Right kidney (tissue), 9 donors: ENCODE measurements at places on chromosomes 12 and 14.

GRCh38 chr14:58133739-58134138 lies 18.3 kb downstream of the ARMH4 start:
- no peak for DNase-seq

GRCh38 chr14:68245146-68246073 lies 425.8 kb downstream of the RAD51B start:
- DNase-seq = peak; percentile 44

DNA sequence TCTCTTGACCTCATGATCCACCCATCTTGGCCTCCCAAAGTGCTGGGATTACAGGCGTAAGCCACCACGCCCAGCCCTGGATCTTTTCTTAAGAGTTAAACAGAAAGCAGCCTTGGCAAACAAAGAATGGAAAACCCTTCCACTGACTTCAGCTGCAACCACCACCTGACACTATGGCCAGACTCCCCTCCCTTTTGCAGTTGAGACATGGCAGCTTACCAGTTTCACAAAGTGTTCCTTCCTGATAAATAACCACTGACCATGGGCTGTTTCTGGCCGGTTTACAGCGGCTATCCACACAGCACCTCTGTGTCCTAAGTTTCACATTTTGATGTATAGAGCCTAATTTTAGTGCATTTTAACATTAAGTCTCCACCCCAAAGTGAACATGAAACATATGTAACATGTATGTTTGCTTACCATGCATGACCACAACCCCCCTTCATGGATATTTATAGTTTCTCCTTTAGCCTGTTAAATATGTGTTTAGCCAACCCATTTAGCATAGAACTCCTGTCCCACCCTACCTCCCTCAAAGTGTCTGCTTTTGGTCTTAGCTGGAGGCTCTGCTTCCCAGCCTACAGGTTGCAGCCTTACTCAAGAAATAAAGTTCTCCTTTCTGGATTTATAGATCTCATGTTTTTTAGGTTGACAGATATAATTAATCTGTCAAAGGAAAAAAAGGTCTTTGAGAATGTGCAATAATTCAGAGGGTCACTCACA lies 32.7 kb upstream of the RAB21 start:
- DNase-seq = no peak

DNA sequence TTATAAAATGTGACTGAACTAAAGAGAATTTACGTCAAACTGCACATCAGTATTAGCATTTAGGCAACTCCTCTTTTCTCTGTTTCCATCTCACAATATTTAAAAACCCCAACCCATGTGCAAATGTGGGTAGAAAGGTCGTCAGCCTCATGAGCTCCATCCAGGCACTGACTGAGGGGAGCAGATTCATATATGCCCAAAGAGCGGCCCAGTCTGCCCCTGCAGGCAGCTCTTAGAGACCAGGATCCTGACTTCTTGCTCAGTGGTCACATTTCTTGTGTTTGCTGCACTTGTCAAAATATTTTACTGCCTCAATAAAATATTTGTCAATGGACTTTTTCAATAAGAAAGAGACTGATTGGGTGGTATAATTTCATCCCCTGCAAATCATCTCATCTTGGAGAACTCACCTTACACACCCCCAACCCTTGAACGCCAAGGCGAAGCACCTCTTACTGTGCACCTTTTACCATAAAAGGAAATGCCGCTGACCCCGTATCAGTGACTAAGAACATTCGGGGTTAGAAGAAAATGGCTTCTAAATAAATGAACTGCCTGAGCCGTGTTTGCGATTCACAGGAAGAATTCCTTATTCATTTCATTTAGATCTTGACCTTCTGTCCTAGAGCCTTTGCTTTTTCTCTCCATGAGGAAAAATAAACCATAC lies 418.8 kb downstream of the BCL11B start:
- DNase-seq = no peak

DNA sequence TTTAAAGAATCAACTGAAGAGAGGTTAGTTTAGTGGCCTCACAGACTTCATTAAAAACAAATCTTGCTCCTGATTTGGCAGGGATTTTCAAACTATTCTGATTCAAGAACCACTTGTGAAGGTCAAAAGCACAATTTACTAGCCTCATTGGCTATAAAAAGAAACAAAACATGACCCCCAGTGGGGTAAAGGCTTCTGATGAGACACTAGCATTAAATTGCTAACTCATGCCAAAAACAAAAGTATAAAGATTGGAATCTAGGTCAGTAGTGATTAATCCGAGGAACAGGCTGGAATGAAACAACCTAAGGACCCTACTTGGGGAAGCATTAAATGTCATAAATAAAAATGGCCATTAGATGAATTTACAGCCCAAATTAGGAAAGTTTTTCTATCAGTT lies 312.3 kb downstream of the PAWR start:
- no peak for DNase-seq

DNA sequence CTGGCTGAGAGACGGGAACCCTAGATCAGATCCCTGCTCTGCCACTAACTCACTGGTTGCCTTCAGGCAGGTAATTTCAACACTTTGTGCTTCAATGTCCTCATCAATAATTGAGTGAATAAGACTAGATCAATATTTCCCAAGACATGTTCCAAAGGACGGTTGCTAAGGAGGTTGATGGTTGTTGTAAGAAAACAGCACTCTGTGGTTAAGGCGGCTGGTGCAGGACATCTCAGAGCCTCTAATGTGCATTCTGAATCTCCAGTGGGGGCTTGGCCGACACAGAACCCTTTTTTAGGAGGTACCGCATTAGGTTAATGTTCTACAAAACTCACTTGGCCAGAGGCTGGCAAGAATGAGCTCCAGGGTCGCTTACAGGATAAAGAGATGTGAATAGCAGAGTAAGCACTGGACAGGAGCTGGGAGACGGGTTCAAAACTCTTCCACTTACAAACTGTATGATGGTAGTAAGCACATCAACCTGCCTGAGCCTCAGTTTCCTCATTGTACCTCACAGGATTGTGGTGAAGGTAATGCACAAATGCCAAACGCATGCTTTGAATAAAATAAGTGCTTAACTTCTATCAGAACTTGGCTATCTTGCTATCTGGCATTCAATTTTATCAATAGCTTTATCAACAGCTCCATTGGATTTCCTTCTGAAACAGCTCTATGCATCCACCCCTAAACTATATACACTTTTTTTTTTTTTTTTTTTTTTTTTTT lies 136.9 kb upstream of the PARP11 start:
- DNase-seq = peak; percentile 4

DNA sequence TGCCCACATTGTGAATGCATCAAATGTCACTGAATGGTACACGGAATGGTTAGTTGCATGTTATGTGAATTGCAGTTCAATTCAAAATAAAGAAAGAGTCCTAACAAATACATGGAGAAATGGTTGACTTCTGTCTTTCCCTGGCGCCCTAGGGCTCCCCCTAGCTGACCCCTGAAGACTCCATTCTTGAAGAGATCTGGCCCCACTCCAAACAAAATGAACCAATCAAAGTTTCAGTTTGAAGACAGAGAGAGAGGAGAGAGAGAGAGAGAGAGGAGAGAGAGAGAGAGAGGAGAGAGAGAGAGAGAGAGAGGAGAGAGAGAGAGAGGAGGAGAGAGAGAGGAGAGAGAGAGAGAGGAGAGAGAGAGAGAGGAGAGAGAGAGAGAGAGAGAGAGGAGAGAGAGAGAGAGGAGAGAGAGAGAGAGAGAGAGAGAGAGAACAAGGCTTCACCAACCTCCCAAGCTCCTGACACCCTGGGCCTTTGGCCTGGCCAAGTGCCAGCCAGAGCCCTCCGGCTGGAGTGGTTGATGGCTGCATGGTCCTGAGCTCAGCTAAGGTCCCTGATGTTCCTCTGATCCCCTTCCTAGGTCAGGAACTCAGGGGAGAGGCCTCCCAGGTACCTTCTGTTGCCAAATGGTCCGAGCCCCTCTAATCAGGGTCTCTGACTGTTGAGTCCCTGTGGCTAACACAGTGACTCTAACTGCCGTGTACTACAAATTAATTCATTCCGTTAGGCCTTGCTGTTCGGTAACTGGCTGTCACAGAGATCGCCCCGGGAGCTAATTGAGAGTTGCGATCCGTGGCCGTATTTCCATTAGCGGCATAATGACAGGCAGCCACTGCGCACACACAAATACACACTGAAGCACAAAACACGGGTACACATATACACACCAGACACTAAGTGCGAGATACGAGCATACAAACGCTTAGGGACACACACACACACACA lies 188.8 kb downstream of the ESRRB start:
- no peak for DNase-seq

- no peak for DNase-seq
These were observed 146.1 kb downstream of the KITLG start for GRCh38 chr12:88433997-88434703.

DNA sequence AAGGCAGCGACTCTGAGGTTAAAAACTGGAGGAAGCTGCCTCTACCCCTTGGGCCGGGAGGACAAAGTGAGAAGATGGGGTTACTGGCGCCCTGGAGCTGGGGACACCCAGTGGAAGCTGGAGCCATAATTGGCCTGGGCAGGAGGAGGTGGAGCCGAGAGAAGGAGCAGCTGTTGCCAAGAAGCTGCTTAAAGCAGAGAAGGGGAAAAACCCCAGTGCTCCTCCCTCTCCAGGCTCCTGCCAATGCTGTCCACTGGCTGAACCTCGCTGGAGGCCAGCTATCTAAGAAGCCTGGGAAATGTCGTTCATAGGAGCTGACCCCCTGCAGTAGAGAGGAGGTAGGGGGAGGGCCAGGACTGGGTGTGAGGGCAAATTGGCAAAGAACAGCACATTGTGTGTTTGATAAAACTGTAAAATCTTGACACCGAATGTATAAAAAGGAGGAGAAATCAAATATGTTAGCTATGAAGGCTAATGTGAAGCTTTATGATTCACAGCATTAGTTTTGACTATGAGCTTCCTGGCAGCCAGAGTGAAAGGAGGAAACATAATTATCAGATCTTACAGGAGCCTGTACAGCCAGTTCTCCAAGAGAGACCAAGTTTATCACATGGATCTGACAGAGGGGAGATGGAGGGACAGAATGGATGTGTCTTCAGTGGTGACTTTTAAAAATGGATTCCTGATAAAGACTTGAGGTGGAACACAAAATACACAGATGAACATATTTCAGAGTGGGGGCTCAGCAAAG lies 9.5 kb downstream of the HHIPL1 start:
- DNase-seq = no peak

DNA sequence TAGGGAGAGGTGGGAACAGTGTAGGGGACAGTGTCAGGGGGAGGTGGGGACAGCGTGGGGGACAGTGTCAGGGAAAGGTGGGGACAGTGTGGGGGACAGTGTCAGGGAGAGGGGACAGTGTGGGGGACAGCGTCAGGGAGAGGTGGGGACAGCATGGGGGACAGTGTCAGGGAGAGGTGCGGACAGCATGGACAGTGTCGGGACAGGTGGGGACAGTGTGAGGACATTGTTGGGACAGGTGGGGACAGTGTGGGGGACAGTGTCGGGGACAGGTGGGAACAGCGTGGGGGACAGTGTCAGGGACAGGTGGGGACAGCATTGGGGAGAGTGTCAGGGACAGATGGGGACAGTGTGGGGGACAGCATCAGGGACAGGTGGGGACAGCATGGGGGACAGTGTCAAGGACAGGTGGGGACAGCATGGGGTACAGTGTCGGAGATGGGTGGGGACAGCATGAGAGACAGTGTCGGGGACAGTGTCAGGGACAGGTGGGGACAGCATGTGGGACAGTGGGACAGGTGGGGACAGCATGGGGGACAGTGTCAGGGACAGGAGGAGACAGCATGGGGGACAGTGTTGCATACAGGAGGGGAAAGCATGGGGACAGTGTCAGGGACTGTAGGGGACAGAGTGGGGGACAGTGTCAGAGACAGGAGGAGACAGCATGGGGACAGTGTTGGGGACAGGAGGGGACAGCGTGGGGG lies 139.0 kb downstream of the TMEM121 start:
- DNase-seq = no peak

GRCh38 chr14:97832776-97833175 lies 1035.6 kb downstream of the VRK1 start:
- DNase-seq = no peak

DNA sequence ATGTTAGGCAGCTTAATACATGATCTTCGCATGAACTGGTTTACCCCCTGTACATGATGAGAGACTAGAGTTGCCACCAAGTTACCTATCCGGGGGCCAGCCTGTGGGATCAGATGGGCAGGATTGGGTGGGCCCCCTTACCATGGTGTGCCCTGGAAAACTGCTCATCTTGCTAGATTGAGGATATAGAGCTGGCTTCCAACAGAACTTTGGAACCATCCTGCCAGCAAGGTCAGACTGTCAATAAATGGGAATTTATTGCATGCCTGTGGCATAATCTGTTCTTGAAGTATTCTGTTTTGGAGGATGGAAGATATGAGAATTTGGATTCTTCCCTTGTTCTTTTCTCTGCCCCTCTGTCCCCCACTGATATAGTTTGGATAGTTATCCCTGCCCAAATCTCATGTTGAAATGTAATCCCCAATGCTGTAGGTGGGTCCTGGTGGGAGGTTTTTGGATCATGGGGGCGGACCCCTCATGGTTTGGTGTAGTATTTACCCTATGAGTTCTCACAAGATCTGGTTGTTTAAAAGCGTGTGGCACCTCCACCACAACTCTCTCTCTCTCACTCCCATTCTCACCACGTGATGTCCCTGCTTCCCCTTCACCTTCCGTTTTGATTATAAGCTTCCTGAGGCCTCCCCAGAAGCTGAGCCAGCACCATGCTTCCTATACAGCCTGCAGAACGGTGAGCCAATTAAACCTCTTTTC lies 3.7 kb upstream of the TM9SF1 start:
- no peak for DNase-seq

GRCh38 chr12:61098031-61098580 lies 1162.1 kb upstream of the USP15 start:
- no peak for DNase-seq

- DNase-seq = no peak
These were observed 256.9 kb downstream of the ATXN7L3B start for GRCh38 chr12:74794522-74794921.
